ENCODE measurements at places on chromosomes 12 and 14.
A peak's percentile ranks its signal among the peaks of the same experiment; 100 is the strongest.

DNA sequence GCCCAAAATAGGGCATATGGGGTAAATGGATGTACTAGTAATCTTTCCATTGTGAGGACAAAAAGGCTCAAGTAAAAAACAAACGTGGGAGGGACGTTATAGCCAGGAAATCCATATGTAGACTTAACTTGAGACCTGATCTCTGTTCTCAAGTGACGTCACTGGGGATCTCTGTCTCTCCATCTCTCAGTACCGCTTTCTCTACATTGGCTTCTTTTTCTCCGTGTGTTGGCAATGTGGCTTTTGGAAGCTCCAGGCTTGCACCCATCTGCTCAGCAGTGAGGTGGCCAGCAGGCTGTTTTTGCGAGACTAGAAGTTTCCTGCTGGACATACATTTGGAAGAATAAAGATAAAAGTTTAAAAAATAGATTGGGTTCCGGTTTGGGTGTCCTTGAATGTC is 66.0 kb upstream of the NRXN3 start:
- DNase-seq, result no peak

- DNase-seq, result no peak
Observed at GRCh38 chr14:33992274-33993007, 41.6 kb upstream of the EGLN3 start.

- no peak for DNase-seq
Observed at GRCh38 chr12:131117438-131118245, 163.9 kb downstream of the ADGRD1 start.

DNA sequence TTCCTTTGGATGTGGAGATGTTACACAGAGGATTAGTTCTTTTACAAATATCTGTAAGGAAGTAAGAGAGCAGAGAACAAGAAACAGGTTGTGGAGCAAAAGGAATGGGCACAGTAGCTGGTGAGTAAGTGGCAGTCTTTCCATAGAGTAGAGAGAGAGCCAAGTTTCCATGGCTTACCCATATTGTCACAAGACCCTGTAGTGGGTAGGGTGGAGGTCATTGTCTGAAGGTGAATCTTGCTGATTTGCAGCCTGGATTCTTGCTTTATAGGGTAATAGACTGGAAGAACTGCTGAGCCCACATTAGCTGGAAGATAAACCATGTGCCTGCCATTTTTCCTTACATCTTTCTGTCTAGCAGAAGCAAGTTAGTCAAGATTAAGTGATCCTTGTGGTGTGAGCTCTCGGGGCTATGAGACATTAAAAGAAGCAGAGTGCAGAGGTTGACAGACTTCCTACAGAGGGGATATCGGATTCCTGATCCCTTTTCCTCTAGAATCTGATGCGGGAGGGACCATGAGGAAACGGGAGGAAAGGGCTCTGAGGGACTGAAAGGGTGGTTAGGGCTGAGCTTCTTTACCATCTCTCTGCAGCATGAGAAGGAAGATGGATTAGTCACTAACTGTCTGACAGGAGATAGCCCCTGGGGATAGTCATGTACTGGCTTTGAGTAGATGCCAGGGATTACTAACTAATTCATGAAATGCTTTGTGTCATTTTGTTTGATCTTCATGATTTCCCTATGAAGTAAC is 44.0 kb upstream of the LRTM2 start:
- DNase-seq, result no peak

DNA sequence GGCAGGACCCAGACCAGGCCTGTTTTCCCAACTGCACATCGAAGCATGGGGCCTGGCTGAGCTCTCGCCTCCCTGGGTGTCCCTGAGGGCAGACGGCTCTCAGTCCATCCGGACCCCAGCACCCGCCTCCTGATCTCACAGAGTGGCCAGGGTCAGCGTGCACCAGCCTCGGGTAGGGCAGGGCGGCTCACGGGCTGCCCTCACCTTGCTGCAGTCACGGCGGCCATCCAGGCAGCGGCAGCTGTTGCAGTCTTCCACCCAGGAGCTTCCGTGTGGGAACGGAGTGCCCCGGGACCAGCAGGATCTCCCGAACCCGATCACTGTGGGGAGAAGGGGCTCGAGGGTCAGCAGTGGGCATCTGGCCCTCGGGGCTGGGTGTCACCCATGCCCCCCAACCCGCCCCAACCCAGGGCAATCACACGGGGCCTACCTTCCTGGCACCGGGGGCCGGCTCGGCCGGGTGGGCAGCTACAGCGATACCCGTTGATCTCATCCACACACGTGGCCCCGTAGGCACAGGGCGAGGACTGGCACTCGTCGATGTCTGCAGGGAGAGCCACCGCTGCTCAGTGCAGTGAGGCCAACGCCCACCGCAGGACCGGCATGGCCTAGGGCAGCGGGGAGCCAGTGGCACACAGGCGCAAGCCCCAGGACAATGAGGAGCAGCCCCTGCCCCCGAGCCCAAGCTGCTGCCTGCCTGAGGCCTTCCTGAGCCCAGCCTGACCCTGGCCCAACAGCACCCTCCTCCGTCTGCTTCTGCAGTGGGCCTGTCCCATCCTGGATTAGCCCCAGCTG is 22.2 kb downstream of the JAG2 start:
- no peak for DNase-seq

DNA sequence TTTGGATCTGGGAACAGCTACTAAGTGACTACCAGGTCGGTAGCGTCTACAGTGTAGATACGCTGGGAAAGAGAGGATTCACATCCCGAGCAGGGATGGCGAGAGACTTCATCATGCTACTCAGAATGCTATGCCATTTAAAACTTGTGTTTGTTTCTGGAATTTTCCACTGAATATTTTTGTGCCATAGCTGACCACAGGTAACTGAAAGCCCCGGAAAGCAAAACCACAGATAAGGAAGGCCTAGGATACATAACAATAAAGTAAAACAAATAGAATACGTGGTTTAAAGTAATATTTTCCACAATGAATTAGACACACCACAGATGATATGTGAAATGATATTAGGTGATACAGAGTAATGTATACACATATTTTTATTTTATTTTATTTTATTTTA is 7.9 kb upstream of the HCAR1 start:
- no peak for DNase-seq

DNA sequence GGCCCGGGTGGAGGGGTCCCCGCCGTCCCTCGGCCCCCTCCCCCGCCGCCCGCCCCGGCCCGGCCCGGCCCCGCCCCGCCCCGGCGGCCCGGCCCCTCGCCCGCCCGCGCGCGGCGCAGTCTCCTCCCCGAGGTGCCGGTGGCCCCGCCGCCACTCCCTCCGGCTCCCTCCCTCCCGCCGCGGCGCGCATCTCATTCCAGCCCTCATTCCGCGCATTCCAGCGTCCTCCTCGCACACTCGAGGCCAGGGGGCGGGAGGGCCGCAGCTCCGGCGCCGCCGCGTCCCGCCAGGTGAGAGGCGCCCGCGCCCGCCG is at the start of gene TEAD4:
TEAD4 (plus strand) TSS at position 206 of the 313 bp plus-strand sequence.
- peak; percentile 11 for DNase-seq

- no peak for DNase-seq
Observed at GRCh38 chr14:27236601-27237000, 638.8 kb upstream of the NOVA1 start.

- DNase-seq, result no peak
Observed at GRCh38 chr14:31968956-31969698, 108.0 kb upstream of the ARHGAP5 start.
